AG10803 (cell line): ENCODE measurements at places on chromosomes 13 and 19.

DNA sequence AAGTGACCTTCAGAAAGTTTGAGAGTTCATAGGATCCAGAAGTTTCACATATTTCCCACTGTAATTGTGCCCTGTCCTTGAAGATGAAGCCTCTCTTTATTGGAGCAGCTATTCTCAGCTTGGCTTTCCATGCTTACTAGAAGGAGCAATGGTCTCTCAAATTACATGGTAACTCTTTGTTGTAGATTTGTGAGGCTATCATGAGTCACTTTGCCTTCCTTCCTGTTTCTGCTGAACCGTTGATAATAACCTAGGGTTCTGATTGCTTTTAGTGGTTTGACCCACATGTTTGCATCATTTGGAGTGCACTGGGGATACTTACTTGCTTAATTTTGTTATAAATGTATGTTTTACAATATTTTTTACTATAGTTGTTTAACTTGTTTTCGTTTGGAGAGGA lies 772.9 kb upstream of the SLITRK6 start:
- DNase-seq: no peak

GRCh38 chr19:37221136-37221535 lies 3.1 kb downstream of the ZNF383 start:
- DNase-seq: no peak

DNA sequence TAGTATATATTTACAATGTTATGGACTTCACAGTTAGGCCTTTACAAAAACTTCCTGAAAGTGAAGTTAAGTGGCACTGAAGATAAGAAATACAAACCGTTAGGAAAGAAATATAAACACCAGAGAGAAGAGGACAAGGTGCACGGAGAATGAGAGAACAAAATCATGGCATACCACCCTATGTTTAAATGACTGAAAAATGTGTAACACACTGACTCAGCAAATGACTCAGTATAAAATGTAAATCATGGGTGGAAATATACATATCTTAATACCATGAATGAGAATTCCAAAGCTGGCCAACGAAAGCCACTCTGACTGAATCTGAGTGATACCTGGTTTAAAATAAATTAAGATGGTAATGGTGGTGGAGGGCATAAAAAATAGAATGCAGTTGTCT lies 260.8 kb downstream of the DNAJC15 start:
- peak; percentile 37 for DNase-seq

DNA sequence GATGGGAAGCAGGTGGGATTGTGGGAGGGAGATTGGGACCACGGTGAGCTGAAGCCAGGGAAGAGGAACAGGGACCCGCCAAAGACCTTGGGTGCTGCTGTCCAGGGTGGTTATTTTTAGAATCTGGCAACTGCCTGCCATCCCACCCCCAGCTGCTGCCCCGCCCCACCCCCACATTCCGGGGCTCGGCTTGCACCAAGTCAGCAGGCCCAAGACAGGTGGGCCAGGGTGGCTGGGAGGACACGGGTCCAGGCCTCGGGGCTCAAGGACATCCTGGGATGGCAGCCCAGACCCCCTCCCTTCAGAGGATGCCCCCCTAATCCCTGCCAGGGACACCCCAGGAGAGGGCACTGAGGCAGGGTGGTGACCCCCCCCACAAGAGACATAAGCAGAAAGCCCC lies 827 bp downstream of the CKM start:
- DNase-seq: no peak

DNA sequence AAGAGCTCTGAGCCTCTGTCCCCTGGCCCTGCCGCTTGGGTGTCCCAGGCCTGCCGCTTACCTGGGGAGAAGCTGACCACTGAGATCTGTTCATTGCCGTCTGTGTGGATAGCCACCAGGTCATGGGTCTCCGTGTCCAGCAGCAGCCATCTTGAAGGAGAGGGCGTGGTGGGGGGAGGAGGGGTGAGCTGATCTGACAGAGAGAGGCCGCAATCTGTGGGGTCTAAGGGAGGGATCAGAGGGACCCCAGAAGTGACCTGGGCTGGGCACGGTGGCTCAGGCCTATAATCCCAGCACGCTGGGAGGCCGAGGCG lies 14.6 kb upstream of the GPR4 start:
- DNase-seq: no peak

DNA sequence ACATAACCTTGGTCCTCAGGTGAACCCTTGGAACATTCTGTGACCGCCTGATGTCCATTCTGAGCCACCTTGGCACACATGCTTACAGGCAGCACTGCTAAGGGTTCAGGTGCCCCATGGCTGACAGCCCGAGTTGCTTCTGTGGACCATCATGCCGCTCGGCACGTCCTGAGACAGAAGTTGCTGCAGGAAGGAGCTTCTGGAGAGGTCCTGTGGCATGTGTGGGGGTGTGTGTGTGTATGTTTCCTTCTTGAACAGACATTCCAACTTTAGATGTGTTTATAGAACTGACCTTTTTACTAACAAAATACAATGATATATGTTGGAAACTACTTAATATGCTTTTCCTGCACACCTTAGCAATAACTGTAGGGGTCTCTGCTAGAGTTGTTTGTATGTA lies 4.8 kb upstream of the C1QTNF9 start:
- DNase-seq: no peak

GRCh38 chr13:85132986-85133385 lies 666.2 kb downstream of the SLITRK6 start:
- DNase-seq: no peak

GRCh38 chr19:29741226-29741625 lies 26.2 kb upstream of the C19orf12 start:
- no peak for DNase-seq

- no peak for DNase-seq
These were observed 57.0 kb downstream of the COL4A2 start for GRCh38 chr13:110364081-110364480.

- no peak for DNase-seq
These were observed 100.7 kb upstream of the MCF2L start for GRCh38 chr13:112868308-112868707.

GRCh38 chr19:18453269-18454024 lies 15.5 kb upstream of the ISYNA1 start:
- peak; percentile 51 for DNase-seq

- DNase-seq: peak; percentile 58
These were observed 89.5 kb downstream of the EFNB2 start for GRCh38 chr13:106445996-106446395.

- no peak for DNase-seq
These were observed 393.6 kb downstream of the LMO7 start for GRCh38 chr13:76029706-76030105.

GRCh38 chr13:113489549-113490495 lies 689 bp downstream of the DCUN1D2 start:
- DNase-seq: peak; percentile 43

- no peak for DNase-seq
These were observed at the start of gene CEACAM5 for GRCh38 chr19:41708481-41708880. Gene CEACAM5 (plus strand): TSS chr19:41708626. CDS start chr19:41708732, 106 bp downstream.

- peak; percentile 80 for DNase-seq
These were observed 518 bp downstream of the NUDT19 start for GRCh38 chr19:32691952-32692726.

DNA sequence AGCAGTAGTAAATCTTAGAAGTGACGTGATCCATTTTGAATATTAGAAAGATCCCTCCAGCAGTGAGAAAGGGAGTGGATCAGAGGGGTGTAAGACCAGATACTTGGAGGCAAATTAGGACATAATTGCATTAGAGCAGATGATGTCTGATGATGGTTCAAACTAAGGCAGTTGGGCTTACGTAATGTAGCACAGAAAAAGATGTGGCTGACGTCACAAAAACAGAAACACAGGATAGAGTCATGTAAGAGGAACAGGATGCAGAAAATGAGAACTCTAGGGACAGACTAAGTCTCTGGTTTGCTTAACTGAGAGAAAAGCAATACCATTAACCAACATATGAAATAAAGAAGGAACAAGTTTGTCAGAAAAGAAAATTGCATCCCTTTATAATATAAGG lies 392.5 kb upstream of the DACH1 start:
- DNase-seq: no peak

- DNase-seq: no peak
These were observed 137.3 kb upstream of the GPR12 start for GRCh38 chr13:26897706-26898550.

- DNase-seq: peak; percentile 64
These were observed 39.3 kb downstream of the RFXAP start for GRCh38 chr13:36858290-36858689.

DNA sequence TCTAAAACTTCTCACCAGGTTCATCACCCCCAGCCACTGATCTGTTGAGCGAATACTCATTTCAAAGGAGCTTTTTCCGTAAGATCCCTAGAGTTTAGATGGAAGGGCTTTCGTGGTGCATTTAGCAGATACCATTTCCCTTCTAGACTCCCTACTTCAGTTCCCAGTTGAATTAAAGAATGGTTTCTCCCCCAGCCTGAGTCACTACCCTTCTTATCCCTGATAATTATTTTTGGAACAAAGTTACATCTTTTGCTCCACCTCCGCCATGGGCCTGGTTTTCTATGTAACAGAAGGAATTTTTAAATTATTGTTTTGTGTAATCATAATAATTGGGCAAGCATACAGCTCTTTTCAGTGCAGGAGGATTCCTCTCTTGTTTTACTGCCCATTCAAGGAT lies 22.0 kb downstream of the USPL1 start:
- peak; percentile 17 for DNase-seq

DNA sequence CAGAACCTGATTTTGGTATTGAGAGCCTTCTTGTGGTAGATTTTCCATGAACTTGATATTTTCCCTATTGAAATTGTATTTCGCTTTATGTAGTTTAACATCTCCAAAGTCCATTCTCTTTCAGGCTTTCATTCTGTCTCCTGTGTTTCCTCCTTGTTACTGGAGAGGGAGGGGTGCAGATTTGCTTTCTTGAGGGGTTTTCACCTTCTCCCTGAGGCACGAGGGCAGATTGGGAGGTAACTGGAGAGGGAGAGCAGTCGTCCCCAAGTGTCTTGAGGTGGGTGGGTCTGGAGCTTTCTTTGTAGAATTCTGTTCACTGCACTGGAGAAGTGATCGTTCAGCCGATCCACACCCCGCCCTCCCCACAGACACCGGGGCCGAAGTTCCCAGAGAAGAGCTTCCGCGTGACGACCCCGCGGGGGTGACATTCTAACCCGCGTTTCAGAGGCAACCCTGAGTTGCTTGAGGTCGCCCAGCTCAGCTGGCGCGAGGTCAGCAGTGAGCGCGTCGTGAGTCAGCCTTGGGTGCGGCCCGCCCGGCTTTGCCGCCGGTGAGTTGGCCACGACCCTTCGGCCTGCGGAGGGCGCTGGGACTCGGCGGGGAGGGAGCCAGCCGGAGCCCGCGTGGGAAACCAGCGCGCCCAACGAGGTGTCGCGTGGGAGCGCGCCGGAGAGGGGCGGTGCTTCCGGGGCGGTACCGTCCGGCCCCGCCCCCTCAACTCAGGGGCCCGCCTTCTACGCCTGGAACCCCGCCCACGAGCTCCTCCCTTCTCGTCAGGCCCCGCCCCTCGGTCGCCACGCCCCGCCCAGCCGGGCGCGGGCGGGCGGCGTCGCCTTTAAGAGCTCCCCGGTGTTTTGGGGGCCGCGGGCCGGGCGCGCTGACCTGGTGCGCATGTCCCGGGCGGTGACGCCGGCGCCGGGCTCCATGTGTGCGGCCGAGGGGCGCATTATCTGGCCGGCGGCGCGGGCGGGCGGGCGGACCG lies at the start of gene GATAD2A:
Gene GATAD2A (plus strand): TSS at position 797 of the 982 bp plus-strand sequence. CDS start 59,671 bp downstream, outside the sequence.
- DNase-seq: peak; percentile 94

GRCh38 chr13:47555235-47555634 lies 445.8 kb downstream of the SUCLA2 start:
- no peak for DNase-seq

GRCh38 chr19:42683917-42684513 lies 56.3 kb downstream of the PSG3 start:
- peak; percentile 31 for DNase-seq

GRCh38 chr13:98466634-98467236 lies 110.2 kb downstream of the STK24 start:
- DNase-seq: peak; percentile 45

- DNase-seq: no peak
These were observed 60.9 kb downstream of the ATP8A2 start for GRCh38 chr13:25432691-25433090.

DNA sequence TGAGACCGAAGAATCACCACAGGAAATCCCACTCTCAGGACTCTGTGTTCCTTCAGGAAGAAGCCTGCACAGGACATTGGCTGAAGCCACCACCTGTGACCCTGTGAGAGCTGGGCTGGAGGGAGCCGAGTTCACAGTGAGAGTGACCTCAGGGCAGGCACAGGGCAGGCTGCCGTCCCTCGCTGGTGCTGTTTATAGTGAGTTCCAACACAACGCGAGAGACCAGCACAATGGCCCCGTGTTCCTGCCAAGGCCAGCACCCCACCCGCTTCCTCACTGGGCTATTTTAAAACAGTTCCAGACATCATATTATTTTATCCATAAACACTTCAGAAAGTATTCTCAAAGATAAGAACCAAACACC lies 18.4 kb upstream of the GAS6 start:
- DNase-seq: no peak

DNA sequence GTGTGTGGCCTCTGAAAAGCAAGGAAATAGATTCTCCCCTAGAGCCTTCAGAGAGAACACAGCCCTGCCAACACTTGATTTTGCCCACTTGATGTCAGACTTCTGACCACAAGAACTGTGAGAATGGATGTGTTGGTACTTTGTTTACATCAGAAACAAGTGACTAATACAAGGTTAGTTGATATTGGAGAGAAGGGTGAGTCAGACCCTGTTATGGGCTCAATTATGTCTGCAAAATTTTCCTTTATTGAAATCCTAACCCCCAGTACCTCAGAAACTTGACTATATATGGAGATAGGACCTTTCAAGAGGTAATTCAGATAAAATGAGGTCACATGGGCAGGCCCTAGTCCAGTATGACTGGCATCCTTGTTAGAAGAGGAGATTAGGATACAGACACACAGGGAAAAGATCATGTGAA lies 226.7 kb downstream of the RFC3 start:
- peak; percentile 87 for DNase-seq

- no peak for DNase-seq
These were observed 501 bp downstream of the APLP1 start for GRCh38 chr19:35868823-35869326.

DNA sequence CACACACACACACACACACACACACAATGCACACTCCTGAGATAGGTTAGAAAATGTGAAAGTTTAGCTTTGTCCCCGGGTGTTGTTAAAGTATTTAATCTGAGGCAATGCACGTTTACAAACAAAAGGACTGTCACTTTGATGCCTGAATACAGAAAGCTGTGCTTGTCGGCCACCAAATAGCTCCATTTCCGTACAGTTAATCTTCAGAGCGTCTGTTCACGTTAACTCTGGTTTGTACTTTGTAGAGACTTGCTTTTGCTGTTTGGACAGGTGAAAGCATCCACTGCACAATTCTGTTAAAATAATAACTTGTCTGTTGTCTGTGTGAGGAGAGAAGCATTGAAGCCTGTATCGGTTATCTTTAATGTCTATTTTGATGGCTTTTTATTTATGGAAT lies 267.8 kb downstream of the FGF9 start:
- no peak for DNase-seq

GRCh38 chr13:109389456-109389855 lies 396.9 kb downstream of the IRS2 start:
- peak; percentile 78 for DNase-seq

DNA sequence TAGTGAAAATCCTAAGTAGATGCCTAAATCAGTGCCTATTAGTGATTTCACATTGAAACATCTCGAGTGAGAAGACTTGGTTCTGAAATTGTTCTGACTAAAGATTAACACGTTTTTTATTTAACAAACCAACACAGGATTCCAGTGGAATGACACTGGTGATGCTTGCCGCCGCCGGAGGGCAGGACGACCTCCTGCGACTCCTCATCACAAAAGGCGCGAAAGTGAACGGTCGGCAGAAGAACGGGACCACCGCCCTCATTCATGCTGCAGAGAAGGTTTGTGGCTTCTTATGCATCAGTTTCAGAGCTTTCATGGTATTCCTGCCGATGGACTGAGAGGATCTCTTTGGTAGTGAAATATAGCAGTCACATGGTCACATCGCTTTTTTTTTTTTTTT lies 28.1 kb downstream of the MPHOSPH8 start:
- no peak for DNase-seq

GRCh38 chr19:35249848-35250711 lies 1.3 kb downstream of the LSR start:
- no peak for DNase-seq
